Stimulated activated naive CD4-positive, alpha-beta T cell treated with Interleukin-2 at 50 U/mL for 16 hours (primary cell): ENCODE measurements at places on chromosomes 13 and 19.

DNA sequence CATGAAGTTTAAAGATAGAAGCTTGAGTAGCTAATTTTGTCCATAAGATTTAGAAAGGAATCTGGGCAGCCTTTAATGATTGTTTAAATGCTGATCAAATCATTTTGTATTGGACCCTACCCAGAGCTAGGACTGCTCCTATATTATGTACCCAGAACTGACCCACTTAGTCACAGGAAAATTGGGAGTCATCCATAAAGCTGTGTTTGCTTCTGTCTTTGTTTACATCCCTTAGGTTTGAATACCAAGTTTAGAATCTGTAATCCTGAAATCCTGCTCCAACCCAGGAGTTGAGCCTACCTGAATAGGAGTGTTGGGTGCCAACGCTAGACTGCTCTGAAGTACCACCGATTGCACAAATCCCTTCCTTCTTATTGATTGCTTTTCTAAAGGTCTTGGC, 23.8 kb downstream of the LCP1 start:
- no peak for DNase-seq

DNA sequence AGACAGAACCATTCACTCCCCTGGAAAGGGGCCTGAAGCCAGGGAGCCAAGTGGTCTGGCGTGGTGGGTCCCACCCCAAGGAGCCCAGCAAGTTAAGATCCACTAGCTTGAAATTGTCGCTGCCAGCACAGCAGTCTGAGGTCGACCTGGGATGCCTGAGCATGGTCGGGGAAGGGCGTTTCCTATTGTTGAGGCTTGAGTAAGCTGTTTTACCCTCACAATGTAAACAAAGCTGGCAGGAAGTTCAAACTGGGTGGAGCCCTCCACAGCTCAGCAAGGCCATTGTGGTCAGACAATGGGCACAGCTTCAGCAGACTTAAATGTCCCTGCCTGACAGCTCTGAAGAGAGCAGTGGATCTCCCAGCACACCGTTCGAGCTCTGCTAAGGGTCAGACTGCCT, 195.6 kb upstream of the DACH1 start:
- DNase-seq: no peak

DNA sequence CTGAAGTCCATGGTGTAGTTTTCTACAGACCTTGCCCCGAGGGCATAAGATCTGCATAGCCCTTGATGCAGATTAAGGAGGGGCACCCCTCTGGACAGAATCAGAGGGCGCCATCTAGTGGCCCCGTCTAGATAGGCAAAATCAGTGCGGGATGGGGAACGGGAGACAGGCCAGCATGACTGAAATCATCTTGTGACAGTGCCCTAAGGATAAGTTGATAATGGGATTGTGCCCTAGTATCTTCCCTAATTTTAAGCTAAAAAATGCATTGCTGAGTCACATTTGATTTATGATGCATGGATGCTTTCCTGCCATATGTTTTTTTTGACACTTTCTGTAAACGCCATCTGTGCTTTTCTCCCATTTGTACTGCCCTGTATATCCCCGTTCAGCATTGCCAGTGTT, 19.0 kb upstream of the GPI start:
- DNase-seq: peak; percentile 59

- DNase-seq: no peak
Observed at GRCh38 chr13:110444226-110444653, 117.3 kb downstream of the RAB20 start.

GRCh38 chr19:50803633-50804419, 13.6 kb downstream of the ACP4 start:
- peak; percentile 45 for DNase-seq

GRCh38 chr19:15378534-15379082, 979 bp downstream of the AKAP8 start:
- peak; percentile 54 for DNase-seq

- no peak for DNase-seq
Observed at GRCh38 chr13:99827011-99827772, 144.4 kb downstream of the ZIC5 start.

DNA sequence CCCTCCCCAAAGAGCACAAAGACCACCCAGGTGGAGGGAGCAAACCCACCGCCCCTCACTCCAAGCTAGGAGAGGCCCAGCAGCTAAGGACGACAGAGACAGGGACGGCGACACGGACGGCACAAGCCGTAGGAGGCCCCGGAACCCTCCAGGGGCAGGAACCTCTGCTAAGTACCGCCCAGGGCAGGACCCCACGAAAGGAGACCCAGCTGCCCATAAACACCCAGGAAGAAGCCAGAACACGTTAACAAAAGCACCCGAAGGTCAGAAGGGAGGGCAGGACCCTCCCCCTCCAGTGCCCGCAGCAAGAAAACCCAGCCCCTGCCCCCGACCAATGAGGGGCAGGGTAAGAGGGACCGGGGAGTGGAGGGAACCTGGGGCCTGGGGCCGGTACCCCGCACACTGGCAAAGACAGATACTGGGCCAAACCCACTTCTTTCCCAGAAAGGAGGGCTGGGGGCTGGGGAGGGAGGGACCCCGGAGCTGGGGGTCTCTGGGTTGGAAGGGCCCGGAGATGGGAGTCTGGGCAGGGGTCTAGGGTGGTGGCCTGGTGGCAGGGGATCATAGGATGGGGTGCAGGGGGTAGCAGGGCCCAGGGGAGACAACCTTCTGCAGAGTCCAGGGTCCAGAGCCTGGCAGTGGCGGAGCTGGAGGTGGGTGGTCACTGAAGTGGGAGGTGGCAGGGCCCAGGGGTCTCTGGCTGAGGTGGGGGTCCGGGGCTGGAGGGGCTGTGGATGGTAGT, 2.4 kb downstream of the BTBD2 start:
- DNase-seq: no peak

DNA sequence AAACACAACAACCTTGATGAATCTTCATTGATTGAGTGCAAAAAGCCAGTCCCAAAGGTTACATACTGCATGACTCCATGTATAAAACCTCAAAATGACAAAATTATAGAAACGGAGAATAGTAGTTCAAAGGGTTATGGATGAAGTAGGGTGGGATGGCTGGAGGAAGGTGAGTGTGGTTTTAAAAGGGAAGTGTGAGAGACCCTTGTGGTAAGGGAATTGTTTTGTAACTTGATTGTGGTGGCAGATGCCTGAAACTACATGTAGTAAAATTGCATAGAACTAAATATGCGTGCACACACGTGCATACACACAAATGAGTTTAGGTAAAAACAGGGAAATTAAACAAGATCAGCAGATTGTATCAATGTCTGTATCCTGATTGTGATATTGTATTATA, 340.7 kb downstream of the MTUS2 start:
- DNase-seq: no peak

- no peak for DNase-seq
Observed at GRCh38 chr19:40241809-40242384, 15.4 kb upstream of the CCNP start.

GRCh38 chr13:95317039-95317989, 16.1 kb upstream of the ABCC4 start:
- DNase-seq: no peak

GRCh38 chr13:83117046-83117445, 765.2 kb downstream of the SLITRK1 start:
- DNase-seq: no peak

DNA sequence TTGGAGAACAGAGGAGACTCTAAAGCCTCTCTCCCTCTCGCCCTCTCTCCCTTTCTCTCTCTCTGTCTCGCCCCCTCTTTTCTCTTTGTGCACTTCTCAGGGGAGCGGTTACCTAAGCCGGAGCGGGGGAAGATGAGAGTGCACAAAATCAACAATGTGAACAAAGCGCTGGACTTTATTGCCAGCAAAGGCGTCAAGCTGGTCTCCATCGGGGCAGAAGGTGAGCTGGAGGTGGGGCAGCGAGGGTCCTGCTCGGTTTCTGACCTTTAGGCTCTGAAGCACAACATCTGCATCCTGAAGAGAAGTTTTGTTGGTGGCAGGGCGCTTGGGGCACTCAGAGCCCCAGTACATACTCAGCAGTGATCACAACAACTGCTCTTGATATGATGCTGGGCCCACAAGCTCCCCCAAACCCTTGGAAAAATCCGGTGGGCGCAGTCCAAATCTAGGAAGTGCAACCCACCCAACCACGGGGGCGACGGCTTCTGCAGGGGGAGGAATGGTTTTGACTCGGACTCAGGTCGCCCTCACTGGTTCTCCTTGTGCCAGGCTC, 43.3 kb downstream of the CAPN12 start:
- no peak for DNase-seq

DNA sequence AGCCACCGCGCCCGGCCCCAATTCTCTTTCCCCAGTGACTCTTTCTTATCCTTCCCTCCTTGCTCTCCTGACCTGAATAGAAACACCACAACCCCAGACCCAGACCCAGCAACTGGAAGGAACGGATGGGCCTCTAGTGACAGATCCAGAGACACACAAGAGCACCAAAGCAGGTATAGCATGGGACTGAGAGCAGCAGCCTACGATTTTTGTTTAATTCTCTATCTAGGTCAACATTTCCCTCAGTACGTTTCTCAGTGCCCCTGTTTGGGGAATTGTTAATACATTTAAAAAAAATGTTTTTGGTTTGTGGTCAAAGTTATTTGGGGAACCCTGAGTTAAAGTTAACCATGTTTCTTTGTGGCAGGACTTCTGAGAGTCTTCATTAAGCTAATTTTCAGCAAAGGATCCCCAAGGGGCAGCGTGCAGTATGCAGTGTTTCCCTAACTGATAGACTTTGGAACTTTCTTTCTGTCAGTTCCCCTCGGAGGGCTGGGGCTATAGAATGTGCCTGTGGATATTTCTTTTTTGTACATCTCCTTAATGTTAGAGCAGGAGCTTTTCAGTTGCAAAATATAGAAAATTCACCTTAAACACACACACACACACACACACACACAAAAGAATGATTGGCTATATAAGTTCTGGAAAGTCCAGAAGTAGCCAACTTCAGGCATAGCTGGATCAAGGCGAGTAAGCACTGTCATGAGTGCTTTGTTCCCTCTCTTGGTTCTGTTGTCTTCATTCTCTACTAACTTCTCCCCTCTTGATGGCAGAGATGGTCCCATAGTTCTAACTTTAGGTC, 6.3 kb downstream of the FXYD5 start:
- no peak for DNase-seq

DNA sequence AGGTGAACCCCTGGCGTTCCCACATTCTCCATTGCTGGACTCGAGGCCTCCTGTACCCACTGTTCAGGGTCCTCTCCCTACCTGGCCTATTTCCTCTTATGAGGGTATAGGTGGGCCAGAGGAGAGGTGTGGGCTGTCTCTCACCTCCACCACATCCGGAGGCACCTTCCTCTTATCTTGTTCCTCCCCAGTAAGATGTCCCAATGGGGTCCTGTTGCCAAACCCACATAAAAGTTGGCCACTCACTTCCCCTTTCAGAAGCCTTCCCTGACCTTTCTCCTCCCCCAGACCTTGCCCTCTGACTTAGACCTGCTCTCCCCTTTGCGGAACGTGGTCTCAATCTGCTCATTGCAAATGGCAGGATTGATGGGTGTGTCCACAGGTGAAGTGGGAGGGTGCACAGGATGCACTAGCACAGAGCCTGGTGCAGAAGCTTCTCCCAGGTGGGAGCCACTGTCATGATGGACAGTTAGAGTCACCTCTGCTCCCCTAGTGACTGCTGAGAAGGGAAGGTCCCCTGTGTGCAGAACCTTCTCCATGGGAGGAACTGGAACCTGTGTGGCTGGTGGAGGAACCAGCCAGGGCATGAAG, 1.3 kb downstream of the CYP4F3 start:
- DNase-seq: no peak

GRCh38 chr19:50427997-50428425, 4.7 kb upstream of the MYBPC2 start:
- no peak for DNase-seq

- DNase-seq: no peak
Observed at GRCh38 chr13:93118081-93118615, 108.5 kb upstream of the GPC6 start.

- peak; percentile 64 for DNase-seq
Observed at GRCh38 chr19:18340990-18341868, 831 bp downstream of the PGPEP1 start.
